ENCODE measurements at places on chromosomes 3 and 15.

- no peak for DNase-seq
Measured at GRCh38 chr3:33993631-33994030, 195.2 kb downstream of the PDCD6IP start.

GRCh38 chr15:49330166-49330565, 92.9 kb upstream of the FGF7 start:
- DNase-seq = no peak

- DNase-seq = no peak
Measured at GRCh38 chr3:135040321-135041240, 245.5 kb downstream of the EPHB1 start.

DNA sequence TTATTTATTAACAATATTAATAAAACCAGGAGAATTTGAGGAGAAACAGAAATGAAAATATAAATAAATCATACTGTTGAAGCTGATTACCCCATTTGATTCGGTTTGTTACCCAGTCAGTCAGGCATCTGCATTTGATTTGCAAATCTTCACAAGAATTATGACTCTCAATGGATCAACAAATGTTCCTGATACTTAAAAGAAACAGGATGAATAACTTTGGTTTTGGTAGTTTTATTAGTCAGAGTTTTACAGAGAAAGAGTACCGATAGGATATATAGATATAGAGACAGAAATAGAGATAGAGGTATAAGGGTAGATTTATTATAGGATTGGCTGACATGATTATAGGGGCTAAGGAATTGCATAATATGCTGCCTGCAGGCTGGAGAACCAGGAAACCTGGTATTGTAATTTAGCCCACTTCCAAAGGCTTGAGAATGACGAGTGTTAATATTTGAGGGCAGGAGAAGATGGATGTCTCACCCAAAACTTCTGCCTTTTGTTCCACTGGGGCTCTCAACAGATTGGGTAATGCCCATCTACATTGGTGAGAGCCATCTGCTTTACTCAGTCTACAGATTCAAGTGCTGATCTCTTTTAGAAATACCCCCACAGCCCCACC, 241.6 kb upstream of the COL8A1 start:
- no peak for DNase-seq

GRCh38 chr3:127940116-127940515, 25.1 kb downstream of the KBTBD12 start:
- no peak for DNase-seq

DNA sequence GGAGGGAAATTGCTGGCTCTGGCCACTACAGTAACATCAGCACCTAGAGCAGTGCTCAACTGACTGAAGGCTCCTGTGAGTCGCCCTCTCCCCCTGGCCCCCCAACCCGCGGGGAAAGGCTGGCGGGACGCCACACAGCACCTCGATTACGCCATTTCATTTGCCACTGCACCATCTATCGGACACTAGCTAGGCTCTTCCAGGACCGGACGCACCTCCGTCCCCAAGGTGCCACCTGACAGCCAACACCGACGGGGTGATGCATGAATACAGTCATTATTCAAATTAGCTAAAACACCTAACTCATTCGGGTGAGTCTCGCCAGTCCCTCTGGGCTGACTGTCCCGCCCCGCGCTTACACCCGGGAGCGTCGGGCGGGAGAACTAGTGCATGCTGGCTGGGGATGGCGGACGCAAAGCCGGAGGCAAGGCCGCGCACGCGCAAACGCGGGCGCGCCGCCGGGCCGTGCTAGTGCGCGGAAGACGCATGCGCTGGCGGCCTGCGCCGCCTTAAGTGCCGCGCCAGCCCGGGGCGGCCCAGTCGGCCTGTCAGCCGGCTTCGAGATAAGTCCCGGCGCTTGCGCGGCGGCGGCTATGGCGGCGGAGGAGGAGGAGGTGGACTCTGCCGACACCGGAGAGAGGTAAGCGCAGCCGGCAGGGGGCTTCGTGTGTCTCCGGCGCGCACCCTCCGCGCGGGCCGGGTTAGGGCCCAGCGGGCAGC, at the start of gene ABHD5:
Gene ABHD5, plus strand, starts transcription at position 539 of the 720 bp plus-strand sequence. Its CDS starts 55 bp downstream, at position 594.
- peak; percentile 89 for DNase-seq
